ENCODE measurements at places on chromosomes 6 and 20. TPM values are rescaled to one million over a fixed set of nuclear protein-coding genes. Genes with fewer than 3 reads are reported as not detected.

DNA sequence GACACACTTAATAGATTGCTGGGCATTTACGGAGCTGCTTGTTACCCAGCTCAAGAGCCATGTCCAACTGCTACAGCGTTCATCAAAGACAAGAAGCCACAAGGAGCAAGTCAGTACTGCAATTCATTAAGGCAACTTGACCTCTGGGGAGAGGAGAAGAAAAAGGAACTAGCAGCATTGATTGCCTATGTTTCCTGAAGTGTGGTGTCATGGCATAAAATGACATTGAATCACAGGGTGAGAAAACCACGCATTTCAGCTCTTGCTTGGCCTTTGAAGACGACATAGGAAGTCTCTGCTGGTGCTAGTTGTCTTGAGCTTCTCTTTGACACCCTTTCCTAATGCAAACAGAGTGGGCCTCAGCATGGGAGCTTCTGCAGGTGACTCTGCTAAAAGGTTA lies 139.1 kb downstream of the CDH26 start:
- no peak for DNase-seq
- H3K36me3 ChIP-seq, result no peaks in the 10 kb centered on the region
- H3K27me3 ChIP-seq, result no peaks in the 10 kb centered on the region
- H3K4me3 ChIP-seq, result no peak overlapping the region

GRCh38 chr6:33981861-33982260 lies 164.0 kb downstream of the GRM4 start:
- H3K4me3 ChIP-seq, result no peak overlapping the region
- peaks cover 8% of the 10 kb centered on the region for H3K27me3 ChIP-seq
- no peaks in the 10 kb centered on the region for H3K36me3 ChIP-seq

GRCh38 chr6:74899416-74899815 lies 306.4 kb downstream of the COL12A1 start:
- no peak for DNase-seq
- H3K27me3 ChIP-seq, result no peaks in the 10 kb centered on the region
- H3K4me3 ChIP-seq, result no peak overlapping the region
- no peaks in the 10 kb centered on the region for H3K36me3 ChIP-seq
- no peaks in the 10 kb centered on the region for H3K4me1 ChIP-seq

GRCh38 chr6:30542915-30543314 lies 13.4 kb downstream of the GNL1 start:
- peaks cover 33% of the 10 kb centered on the region for H3K4me1 ChIP-seq
- H3K36me3 ChIP-seq, result no peaks in the 10 kb centered on the region
- no peak overlapping the region for H3K4me3 ChIP-seq
- peak overlapping the region; percentile 50 for H3K27ac ChIP-seq

DNA sequence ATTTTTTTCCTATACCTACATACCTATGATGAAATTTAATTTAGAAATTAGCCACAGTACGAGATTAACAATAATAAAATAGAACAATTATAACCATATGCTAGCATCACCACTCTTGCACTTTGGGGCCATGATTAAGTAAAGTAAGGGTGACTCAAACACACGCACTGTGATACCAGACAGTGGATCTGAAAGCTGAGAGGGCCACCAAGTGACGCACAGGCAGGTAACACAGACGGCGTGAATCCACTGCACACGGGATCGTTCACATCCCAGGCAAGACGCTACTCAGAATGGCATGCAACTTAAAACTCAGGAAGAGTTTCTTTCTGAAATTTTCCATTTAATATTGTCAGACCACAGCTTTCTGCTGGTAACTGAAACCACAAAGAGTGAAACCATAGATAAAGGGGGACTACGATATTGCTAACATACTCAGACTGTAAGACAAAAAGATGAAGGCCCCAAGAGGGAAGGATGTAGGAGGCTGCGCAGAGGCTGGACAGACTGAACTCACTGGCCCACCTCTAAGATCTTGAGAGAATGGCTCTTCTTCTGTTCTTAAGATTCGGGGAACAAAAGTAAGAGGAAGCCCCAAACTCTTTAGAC lies 17.9 kb downstream of the RRBP1 start:
- H3K4me3 ChIP-seq, result peak overlapping the region; percentile 38
- peak overlapping the region; percentile 30 for H3K27ac ChIP-seq
- peaks cover 38% of the 10 kb centered on the region for H3K4me1 ChIP-seq
- no peaks in the 10 kb centered on the region for H3K27me3 ChIP-seq
- peaks cover 8% of the 10 kb centered on the region for H3K36me3 ChIP-seq
- DNase-seq, result peak; percentile 51

DNA sequence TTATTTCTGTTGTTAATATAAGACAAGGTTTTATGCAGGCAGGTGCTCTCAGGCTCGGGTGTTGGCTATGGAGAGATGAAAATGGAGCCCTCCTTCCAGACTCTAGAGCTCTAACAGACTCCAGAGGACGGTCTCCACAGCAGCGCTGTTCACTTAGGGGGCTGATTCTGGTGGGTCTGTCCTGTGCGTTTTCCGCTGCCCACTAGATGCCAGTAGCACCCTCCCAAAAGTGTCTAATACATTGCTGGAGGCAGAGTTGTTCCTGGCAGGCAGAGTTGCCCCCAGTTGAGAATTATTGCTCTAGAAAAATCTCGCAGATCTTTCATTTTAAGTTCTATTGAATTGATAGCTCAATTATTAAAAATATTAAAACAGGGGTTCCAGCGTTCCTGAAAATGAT lies 109.9 kb downstream of the MAP3K4 start:
- peaks cover 56% of the 10 kb centered on the region for H3K36me3 ChIP-seq
- peaks cover 10% of the 10 kb centered on the region for H3K4me1 ChIP-seq
- no peak for DNase-seq
- H3K4me3 ChIP-seq, result no peak overlapping the region

- peak; percentile 70 for DNase-seq
- no peak overlapping the region for H3K27ac ChIP-seq
- peaks cover 13% of the 10 kb centered on the region for H3K4me1 ChIP-seq
- peaks cover 7% of the 10 kb centered on the region for H3K27me3 ChIP-seq
- H3K36me3 ChIP-seq, result no peaks in the 10 kb centered on the region
These were observed 49.2 kb downstream of the FRK start for GRCh38 chr6:116011520-116011919.

DNA sequence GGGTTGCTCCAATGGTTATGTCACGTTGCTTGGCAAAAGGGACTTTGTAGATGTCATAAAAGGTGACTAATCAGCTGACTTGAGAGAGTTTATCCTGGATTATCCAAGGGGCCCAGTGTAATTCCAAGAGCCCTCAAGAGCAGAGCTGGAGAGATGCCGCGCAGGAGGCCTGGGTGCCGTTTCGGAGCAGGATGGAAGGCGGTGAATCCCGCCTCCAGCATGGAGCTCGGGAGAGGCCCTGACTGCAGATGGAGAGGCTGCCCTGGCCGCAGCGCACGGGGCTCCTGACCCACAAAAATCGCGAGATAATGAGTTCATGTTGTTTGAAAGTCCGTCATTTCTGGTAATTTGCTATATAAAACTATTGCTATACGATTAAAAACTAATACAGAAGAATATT lies 219.8 kb downstream of the ZDHHC14 start:
- H3K27me3 ChIP-seq, result no peaks in the 10 kb centered on the region
- H3K4me1 ChIP-seq, result no peaks in the 10 kb centered on the region
- no peaks in the 10 kb centered on the region for H3K36me3 ChIP-seq
- H3K27ac ChIP-seq, result no peak overlapping the region
- DNase-seq, result no peak

DNA sequence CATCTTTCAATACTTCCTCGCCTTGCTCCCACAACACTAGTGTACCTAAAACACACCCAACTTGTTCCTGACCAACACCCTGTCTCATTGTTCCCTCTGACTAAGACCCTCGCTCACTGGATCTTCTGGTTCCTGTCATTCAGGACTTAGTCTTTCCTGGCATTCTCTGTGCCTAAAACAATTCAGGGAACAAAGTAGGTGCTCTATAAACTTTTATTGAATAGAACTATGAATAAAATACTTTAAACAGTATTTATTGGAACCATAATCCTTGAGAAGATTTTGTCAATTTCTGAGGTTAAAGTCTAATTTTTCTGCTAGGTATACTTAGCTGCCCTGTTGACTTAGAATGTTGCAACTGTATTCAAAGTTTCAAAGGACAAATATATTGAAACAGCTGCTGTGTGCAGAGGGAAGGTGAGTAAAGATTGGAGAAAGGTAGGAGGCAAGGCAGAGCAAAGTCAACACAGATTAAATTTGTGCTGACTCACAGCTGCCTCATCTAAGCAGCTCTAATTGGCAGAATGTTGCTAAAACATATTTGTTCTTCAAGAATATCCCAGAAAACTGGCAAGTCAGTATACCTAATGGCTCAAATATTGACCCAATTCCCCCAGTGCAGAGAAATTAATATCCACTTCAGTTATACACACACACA lies 37.6 kb downstream of the GSTA2 start:
- no peaks in the 10 kb centered on the region for H3K27me3 ChIP-seq
- H3K36me3 ChIP-seq, result no peaks in the 10 kb centered on the region
- no peak overlapping the region for H3K4me3 ChIP-seq
- H3K27ac ChIP-seq, result no peak overlapping the region

DNA sequence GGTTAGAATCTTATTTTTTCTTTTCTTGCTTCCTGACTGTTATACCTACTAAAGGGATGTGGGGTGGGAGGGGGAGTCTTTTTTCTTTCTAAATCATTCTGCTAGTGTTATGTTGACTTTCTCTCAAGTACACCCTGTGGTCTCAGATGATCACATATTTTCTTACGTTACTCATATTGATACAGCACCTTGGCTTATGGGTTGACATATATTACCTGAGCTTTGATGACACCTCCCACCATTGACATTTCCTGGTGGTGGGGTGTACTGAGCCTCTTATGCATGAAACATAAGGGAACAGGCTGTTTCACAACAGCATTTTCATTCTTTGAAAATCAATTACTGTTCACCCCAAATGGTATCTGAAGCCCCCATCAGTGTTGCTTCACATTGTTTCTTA lies 169.8 kb downstream of the MMS22L start:
- peaks cover 12% of the 10 kb centered on the region for H3K4me1 ChIP-seq
- H3K27ac ChIP-seq, result no peak overlapping the region
- peak; percentile 30 for DNase-seq

DNA sequence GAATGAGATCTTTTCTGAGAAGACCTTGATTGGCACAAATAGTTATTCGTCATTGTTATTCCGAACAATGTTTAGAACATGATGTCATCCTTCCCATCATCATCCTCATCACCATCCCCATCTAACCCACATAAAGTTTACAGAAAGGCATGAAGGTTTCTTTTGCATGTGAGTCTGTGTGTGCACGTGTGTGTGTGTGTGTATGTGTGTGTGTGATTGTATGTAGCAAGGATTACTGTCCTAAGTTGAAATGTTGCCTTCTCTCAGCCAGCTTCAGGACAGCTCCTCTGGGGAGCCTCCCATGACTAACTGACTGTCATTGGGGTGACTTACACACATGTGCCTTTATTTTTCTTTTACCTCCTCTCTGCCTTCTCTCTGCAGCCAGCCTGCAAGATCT lies 113.5 kb downstream of the SLC22A3 start:
- no peak overlapping the region for H3K4me3 ChIP-seq
- peak overlapping the region; percentile 31 for H3K27ac ChIP-seq
- H3K4me1 ChIP-seq, result peaks cover 72% of the 10 kb centered on the region

- no peaks in the 10 kb centered on the region for H3K27me3 ChIP-seq
- DNase-seq, result no peak
- H3K4me3 ChIP-seq, result no peak overlapping the region
- no peak overlapping the region for H3K27ac ChIP-seq
- no peaks in the 10 kb centered on the region for H3K36me3 ChIP-seq
These were observed 101.9 kb downstream of the VEGFA start for GRCh38 chr6:43871933-43872332.

DNA sequence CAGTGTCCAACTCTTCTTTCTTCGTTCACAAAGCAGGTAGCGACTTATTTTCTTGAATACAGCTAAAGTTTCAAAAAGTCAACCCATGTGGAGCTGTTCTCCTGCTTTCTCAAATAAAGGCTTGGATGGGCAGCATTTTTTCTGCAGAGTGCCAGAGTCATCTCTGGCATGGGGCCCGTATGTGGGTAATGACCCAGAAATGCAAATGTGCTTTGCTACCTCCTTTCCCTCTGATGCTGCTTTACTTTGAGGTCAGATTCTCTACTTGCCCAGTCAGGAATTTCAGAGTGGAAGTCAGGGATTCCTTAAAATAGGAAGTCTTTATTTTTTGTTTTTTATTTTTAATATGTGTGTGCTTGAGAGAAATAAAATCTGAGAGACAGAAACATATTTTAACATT lies 4.9 kb downstream of the NKAIN2 start:
- H3K36me3 ChIP-seq, result no peaks in the 10 kb centered on the region
- no peak for DNase-seq
- H3K4me3 ChIP-seq, result no peak overlapping the region
- peaks cover 31% of the 10 kb centered on the region for H3K27me3 ChIP-seq

GRCh38 chr20:23131766-23132165 lies 45.6 kb upstream of the CD93 start:
- H3K36me3 ChIP-seq, result no peaks in the 10 kb centered on the region
- no peak overlapping the region for H3K27ac ChIP-seq
- no peaks in the 10 kb centered on the region for H3K4me1 ChIP-seq
- no peak overlapping the region for H3K4me3 ChIP-seq

GRCh38 chr6:90199900-90200299 lies 96.7 kb downstream of the BACH2 start:
- peaks cover 38% of the 10 kb centered on the region for H3K4me1 ChIP-seq
- DNase-seq, result no peak
- no peak overlapping the region for H3K27ac ChIP-seq
- H3K36me3 ChIP-seq, result peaks cover 51% of the 10 kb centered on the region

- no peaks in the 10 kb centered on the region for H3K4me1 ChIP-seq
- no peak for DNase-seq
- no peak overlapping the region for H3K4me3 ChIP-seq
- no peaks in the 10 kb centered on the region for H3K27me3 ChIP-seq
- no peaks in the 10 kb centered on the region for H3K36me3 ChIP-seq
These were observed 36.3 kb downstream of the FOXA2 start for GRCh38 chr20:22548040-22548439.

- no peaks in the 10 kb centered on the region for H3K36me3 ChIP-seq
- no peak for DNase-seq
- H3K27ac ChIP-seq, result no peak overlapping the region
- peaks cover 3% of the 10 kb centered on the region for H3K4me1 ChIP-seq
These were observed 66.8 kb upstream of the MBOAT1 start for GRCh38 chr6:20279051-20279450.

- peak overlapping the region; percentile 83 for H3K27ac ChIP-seq
- no peak overlapping the region for H3K4me3 ChIP-seq
- H3K4me1 ChIP-seq, result peaks cover 60% of the 10 kb centered on the region
- no peaks in the 10 kb centered on the region for H3K27me3 ChIP-seq
These were observed 19.1 kb downstream of the PIM1 start for GRCh38 chr6:37188962-37189510.

GRCh38 chr6:5905431-5906339 lies 101.0 kb downstream of the NRN1 start:
- H3K4me3 ChIP-seq, result no peak overlapping the region
- no peak overlapping the region for H3K27ac ChIP-seq
- no peaks in the 10 kb centered on the region for H3K4me1 ChIP-seq
- H3K36me3 ChIP-seq, result no peaks in the 10 kb centered on the region

The ALDH8A1 gene
- total RNA-seq, result 0.24 TPM

The ZC2HC1B gene
- 0.24 TPM for total RNA-seq

The ADGRF4 gene
- total RNA-seq, result not detected

The SLC22A3 gene
- total RNA-seq, result not detected

The IER3 gene
- 171 TPM for total RNA-seq

The PBOV1 gene
- not detected for total RNA-seq

The TMEM200A gene
- 0.34 TPM for total RNA-seq

The MICA gene
- total RNA-seq, result 8.6 TPM

The HLA-DOA gene
- 0.53 TPM for total RNA-seq

Measured in activated CD4-positive, alpha-beta memory T cell treated with anti-CD3 and anti-CD28 coated beads for 36 hours (primary cell).